ENCODE measurements at places on chromosomes 3 and 15.

DNA sequence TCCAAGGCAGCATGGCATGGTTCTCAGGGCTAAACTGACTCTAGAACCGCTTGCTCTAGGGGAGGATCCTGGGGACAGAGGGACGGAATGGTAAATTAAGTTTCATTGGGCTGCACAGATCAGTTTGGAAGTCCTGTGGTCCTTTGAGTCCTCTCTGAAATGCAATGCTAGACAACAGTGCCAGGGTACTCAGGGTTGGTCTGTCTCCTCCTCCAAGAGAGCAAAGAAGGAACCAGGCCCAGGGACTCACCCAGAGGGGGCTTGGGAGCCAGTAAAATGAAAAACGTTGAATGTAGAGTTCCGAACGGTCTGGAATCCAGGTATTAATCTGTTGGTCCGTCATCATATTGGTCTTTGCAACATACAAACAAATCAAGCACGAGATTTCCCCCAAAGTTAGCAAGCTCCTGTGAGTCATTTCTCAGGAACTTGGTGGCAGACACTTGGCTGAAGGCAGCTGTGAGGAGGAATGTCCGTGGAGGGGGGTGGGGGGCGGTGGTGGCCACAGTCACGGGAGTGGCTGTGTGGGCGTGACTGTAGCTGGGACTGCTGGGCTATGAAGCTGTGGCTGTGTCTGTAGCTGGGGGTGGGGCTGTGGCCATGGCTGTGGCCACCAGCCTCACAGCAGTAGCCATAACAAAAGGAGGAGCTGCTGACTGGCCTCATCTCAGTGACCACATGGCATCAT is 361.0 kb downstream of the SHQ1 start:
- peak; percentile 23 for DNase-seq

DNA sequence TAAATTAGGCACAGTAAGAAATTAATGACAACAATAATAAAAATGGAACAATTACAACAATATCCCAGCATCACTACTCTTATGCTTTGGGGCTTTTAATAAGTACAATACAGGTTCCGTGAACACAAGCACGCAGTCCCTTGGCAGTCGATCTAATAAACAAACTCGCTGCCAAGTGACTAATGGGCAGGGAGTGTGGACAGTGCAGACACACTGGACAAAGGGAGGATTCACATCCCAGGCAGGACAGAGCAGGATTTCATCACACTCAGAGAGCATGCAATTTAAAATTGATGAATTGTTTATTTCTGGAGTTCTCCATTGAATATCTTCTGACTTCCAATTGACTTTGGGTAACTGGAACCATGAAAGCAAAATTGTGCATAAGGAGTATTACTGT is 524.1 kb upstream of the CFAP20DC start:
- no peak for DNase-seq

DNA sequence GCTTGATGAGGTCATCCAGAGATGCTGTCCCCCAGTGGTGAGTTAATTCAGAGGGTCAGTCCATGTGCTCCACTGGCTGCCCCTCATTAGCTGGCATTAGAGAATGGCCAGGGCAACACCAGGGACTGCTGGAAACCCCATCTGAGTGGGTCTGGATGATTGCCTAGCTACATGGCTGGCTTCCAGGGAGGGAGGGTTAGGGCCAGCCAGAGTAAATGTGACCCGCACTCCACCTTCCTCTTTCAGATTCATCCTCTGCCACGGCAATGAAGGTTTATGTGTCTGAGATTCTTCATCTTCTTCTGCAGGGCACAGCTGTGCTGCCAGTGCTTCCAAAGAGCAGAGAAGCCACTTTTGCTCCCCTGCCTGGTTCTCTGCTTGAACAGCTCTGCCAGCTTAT is 391.9 kb downstream of the OCA2 start:
- no peak for DNase-seq

GRCh38 chr15:78050441-78050809 is 27.1 kb downstream of the TBC1D2B start:
- no peak for DNase-seq

GRCh38 chr15:66951531-66952320 is 113.7 kb upstream of the SMAD3 start:
- no peak for DNase-seq

DNA sequence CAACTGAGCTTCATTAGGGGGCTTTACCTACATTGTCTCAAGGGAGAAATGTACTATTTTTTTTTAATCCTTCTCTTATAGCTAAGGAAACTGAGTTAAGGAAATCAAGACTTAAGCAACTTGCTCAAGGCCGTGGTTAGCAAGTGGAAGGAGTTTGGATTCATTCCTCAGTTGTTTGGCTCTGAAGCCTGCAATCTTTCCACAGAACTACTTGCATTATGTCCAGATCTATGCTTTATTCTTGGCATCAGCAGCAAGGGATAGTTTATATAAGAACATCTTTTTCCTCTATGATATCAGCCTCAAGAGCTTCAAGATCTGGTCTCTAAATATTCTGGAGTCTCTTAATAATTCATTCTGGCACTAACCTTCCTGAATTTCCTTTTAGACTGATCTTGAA is 182.4 kb downstream of the SV2B start:
- no peak for DNase-seq

DNA sequence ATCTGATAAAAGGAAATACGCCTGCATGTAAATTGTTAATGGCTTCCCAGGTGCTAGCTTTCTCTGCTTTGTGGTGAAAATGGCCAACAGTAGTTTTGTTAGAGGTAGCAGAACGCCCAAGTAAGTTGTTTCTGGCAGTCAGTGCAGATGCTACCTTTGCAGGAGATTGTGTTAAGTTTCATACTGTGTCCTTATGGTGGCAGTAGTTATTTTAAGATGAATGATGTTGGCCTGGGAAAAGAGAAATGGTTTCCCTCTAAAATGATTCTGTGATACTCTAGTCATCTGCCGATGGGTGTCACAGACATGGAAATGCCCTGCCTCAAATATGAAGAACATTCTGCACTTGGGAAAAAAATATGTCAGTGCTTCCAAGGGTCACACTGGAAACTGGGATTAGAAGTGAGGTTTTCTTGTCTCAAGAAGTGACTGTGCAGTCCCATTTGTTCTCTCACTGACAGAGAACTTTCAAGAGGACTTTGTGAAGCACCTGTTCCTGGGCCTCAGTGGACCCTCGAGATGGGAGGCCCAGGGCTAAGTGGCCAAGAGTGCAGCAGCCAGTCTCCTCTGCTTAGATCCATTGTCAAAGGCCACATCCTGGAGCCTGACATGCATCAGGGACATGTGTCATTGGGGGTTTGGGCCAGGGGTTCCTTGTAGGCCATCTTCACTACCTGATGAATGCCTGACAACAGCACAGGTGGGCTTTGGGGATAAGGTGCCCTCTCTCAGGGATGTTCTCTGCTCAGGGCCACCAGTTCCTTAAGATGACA is 393.3 kb downstream of the CACNA2D3 start:
- no peak for DNase-seq

DNA sequence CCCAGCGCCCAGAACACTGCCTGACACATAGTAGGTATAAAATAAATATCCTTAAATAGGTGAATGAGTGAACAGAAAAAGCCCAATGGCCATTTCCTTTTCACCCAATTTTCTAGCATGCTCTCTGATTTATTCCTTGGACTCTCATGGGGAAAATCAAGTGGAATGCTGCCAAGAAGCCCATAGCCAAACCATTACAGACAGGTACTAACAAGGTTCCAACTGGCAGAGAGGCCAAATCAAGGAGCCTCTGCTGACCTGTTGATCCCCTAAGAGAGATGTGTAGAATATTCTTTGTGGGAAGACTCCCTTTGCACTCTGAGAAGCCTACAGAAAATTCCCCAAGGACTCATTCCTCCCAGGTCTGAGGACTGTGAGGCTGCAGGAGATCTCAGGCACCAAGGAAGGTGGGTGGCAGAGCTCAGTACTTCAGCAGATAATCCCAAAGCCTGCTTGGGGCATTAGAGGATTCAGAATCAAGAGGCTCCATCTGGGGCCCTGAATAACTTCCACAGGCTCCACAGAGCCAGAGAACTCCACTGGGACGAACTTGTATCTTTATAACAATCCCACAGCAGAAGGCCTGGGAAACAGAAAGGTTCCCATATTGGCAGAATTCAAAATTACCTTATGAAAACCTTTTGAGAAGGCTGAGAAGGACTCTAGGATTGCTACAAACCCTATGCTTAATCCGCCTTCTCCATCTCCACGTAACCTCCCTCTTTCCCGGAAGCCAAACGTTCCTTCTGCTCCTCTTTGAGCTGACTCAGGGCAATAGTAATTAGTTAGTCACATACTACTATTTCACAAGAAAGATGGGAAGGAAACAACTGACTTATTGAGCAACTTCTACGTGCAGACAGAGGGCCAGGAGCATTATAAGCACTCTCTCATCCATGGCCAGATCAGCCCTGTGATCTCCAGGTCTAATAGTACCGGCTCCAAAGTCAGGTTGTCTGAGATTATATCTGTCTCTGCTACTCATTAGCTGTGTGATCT is 34.5 kb downstream of the PRICKLE2 start:
- DNase-seq: no peak

DNA sequence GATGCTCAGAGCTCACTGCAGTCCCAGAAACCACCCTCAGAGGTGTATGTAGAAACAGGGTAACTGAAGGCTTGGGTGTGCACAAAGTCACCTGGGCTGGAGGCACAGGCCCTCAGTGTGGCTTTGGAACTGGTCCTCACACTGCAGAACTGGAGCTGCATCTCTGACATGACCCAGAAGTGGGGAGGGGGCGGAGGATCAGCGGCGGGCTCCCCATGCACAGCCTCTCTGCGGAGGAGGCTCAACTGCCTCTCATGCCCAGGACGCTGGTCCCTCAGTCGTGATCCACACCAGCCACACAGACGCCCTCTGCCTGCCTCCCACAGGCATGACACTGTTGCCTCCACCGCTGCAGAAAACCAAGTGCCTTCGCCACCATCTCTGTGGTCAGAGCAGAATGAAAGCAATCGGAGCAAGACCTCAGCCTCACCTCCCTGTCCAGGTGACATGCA is 73.7 kb downstream of the TM2D3 start:
- no peak for DNase-seq

DNA sequence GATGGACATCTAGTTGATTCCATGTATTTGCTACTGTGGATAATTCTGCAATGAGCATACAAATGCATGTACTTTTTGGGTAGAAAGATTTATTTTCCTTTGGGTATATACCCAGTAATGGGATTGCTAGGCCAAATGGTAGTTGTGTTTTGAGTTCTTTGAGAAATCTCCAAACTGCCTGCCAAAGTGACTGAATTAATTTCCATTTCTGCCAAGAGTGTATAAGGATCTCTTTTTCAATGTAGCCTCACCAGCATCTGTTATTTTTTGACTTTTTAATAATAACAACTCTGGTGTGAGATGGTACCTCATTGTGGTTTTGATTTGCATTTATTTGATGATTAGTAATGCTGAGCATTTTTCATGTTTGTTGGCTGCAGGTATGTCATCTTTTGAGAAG is 435.0 kb upstream of the CBLB start:
- no peak for DNase-seq

DNA sequence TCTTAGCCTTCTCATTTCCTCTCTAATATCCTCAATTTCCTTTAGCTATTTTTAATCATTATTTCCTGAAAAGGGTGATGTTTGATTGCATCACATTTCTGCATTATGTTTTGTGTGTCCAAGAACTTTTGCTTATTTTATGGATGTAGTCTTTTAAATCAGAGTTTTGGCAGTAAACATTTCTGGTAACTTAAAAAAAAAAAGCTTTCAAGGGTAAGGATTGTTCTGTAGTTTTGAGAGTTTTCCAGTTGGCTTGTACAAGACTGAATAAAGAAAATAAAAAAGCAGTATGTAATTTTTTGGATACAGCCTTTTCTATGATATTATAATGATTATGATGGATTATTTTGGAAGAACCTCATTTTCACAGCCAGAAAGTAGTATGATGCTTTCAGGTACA is 99.4 kb downstream of the DHX36 start:
- DNase-seq: no peak

DNA sequence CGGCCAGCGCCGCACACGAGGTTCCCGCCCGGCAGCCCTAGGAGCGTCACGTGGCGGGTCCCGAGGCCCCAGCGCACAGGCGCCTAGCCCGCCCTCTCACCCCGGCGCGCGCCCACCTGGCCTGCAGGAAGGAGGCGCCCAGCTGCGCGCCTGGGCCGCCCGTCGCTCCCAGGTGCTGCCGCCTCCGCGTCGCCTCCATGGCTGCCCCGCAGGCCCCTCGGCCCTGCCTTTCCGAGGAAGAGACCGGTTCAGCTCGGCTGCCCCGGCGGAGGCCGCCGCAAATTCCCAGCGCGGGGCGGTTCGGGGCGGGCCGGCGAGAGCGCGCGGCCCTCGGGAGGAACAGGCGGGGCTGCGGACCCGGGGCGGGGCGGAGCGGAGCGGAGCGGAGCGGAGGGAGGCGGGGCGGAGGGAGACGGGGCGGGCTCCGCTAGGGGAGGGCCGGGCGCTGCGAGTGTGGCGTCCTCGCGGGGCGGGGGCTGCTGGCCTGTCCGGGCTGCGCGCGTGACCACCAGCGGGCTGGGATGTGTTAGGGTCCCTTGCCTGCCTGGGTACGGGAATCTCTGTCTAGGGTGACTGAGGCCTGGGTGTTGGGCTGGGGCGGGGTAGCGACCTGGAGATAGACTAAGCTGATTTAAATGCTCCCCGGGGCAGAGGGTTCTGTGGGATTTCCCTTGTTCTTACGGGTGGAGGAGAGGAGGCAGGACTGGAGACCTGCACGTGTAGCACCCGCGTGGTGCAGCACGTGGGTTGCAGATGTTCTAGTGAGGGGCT is at the start of gene CLN6:
Gene CLN6, minus strand, starts transcription at position 343 of the 771 bp plus-strand sequence. Its CDS starts 144 bp downstream, at position 199.
- no peak for DNase-seq

DNA sequence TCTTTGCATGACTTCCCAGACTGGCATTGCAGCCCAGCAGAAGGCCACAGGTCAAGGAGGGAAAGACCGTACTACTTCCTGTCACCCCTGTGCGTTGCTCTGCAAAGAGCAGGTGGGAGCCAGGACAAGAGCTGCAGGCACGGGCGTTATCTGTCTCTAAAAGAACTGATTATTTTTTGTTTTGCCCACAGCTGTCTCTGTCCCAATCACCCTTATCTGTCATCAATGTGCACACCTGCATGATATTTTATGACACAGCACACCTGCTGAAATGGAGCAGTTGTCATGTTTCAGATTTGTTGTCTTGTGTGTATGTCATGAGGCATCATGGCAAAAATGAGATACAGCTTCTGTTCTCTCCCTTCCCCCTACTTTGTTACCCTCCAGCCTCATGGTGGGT is 58.8 kb downstream of the SLCO3A1 start:
- DNase-seq: no peak

- no peak for DNase-seq
Measured at GRCh38 chr15:33985287-33985686, 17.0 kb downstream of the CHRM5 start.

DNA sequence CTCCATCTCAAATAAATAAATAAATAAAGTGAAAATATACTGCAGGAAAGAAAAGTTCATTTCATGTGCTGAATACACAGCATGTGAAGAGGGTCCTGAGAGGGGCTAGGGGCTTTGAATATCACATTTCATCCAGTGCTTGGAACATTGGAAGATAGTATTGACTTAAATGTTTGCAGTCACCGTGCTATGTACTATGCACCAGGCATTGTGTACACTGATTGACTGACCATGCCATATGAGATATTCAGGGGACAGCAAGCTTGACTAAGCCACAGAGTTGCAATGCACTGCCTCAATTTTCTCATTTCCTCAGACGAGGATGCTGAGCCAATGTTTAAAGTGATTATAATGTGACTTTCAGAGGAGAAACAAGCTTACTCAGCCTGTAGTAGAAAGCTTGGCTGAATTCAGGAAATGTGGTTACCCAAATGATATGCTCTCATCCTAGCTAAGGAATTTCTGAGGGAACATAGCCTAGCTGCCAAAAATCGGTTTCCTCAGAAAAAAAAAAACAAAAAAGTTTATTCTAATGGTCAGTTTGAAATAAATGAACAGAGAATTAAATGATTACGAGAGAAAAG is 557.9 kb downstream of the FGF12 start:
- DNase-seq: no peak

Data from glomerular endothelial cell (primary cell).